ENCODE measurements at places on chromosomes 5 and 9.

- no peak for DNase-seq
Measured at GRCh38 chr9:135303280-135303647, 176.3 kb upstream of the PPP1R26 start.

- DNase-seq = no peak
Measured at GRCh38 chr5:83586874-83587776, 115.6 kb downstream of the VCAN start.

DNA sequence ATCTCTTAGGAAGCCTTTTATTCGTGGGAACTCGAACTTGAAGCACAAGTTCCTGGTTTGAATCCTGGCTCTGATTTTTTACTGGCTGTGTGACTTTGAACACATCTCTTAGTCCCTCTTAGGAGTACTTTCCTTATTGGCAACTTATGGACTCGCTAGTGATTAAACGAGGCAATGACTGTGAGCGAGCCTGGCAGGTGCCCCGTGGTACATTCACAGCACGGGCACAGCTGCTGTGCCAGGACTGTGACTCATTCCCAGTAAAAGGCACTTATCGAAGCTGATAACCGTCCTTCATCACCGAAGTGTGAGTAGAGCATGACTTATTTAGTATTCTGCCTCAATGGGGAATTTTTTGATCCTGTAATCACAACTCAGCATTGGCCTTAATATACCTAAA lies 22.7 kb downstream of the CFAP90 start:
- no peak for DNase-seq

- DNase-seq = no peak
Measured at GRCh38 chr5:89289604-89290003, 406.6 kb upstream of the MEF2C start.

GRCh38 chr9:113737517-113738271 lies 138.4 kb upstream of the ZNF618 start:
- DNase-seq = peak; percentile 15

- DNase-seq = no peak
Measured at GRCh38 chr5:137563646-137564397, 64.7 kb upstream of the SPOCK1 start.

DNA sequence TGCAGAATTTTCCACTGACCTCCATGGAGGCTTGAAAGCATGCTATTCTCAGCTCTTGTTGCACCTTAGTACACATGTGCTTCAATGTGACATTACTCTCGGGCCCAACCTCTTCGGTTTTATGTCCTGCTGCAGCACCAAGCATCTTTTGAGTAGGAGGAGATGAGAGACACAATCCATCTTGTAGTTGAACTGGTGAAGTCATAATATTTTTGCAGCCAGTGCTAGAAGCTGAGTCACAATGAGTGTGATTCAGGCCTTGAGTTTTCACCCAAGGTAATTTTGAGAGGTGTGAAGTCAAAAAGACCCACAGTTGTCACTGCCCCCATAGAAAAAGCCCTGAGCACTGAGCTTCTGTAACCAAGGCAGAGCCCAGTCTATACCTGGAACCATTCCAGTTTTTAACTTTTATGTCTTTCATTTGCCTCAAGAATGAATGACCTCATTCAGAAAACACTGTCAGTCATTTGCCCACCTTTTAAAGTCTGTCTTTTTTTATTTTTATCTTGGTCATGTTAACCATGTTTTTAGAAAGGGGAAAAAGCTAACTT lies 117.7 kb downstream of the ZNF462 start:
- no peak for DNase-seq

DNA sequence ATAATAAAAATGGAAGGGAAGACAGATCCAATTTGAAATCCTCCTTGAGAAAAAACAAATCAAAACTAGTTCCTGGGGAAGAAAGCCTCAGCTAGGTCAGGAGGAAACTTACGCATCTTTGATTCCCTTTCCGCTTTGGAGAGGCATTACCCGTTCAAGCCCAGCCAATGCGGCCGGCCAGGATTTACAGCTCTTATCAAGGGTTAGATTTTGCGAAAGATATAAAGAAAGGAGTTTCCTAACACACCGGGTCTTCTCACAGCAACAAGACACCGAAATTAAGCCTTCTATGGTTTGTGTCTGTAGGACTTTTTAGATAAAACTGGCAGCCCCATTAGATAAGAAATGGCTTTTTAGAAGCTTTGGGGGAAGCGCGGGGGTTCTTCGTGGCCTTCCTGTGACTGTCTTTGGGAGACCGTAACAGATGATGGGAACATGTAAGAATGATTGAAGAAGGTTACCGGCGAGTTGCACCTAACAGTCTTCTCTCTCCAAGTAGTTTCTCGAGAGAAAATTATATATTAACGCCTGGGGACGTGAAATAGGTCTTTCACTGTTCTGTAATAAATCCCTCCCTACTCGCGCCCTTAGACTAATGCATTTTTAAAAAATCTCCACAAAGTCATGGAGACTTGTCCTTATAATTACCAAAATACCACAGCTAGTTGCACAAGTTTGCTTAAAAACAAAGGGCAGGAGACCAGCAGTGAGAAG lies 1.3 kb upstream of the ISL1 start:
- no peak for DNase-seq

- no peak for DNase-seq
Measured at GRCh38 chr9:88682431-88682831, 147.5 kb downstream of the NXNL2 start.

- no peak for DNase-seq
Measured at GRCh38 chr5:143836161-143836725, 24.3 kb downstream of the HMHB1 start.

- DNase-seq = no peak
Measured at GRCh38 chr9:128969491-128969890, 22.0 kb downstream of the NUP188 start.

- no peak for DNase-seq
Measured at GRCh38 chr5:134551901-134552300, 26.4 kb downstream of the JADE2 start.

GRCh38 chr9:71743217-71743705 lies 25.1 kb downstream of the CEMIP2 start:
- no peak for DNase-seq

DNA sequence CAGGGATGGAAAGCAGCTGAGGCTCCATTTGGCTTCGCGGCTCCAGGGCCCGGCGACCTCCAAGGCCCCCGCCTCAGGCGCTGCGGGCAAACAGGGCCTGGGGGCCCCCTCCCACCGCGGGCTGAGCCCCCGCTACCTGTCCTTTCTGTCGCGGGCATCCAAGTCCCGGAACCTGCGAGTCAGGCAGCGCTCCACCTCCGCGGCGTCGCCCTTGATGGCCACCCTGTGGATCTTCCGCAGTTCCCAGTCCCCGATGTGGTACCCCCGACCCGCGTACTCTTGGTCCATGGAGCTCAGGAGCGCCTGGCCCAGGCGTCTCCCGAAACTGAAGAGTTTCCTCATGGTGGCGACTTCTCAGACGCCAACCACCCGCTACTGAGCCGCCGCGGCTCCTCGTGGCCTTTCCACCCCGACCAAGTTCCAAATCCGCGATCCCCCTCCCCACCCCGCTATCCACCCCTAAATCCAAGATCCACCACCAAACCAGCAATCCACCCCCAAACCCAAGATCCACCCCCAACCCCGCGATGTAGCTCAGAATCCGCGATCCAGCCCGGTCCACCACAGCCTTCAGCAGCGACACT lies 86.5 kb upstream of the CCDC180 start:
- DNase-seq = no peak

- no peak for DNase-seq
Measured at GRCh38 chr9:131836607-131837315, 96.9 kb upstream of the RAPGEF1 start.

DNA sequence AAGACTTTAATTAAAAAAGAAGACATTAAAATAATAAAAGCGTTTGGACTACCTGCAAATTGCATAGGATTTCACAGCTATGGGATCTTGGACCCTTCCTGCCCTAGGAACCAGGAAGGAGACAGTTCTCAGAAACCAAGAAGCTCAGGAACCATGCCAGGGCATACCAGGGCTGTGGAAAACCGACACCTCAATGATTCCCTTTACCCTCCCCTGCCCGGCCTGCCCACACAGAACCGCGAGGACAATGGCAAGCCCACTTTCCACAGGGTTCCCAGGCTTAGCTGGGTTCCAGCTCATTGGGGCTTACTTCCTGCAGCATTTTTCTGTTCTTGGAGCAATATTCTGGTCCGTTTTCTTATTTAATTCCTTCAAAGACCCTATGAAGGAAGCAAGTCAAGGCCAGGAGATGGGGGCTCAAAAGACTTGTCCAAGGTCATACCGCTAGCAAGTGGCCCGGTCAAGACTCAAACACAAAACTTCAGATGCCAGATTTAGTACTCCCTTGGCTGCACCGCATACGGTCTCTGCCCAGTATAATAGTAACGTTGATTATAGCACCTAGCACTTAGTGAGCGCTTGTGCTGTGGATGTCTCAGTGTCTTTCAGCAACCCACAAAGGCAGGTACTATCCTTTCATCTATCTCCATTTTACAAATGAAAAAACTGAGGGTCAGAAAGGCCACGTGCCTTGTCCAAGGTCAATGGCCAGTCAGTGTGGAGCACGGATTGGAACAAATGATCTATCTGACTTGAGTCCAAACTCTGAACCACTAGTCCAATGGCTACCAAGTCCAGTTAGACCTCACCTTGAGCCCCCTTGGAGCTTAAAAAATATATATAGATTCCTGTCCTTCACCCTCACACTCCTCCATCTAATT lies 6.8 kb downstream of the FAT2 start:
- no peak for DNase-seq

GRCh38 chr5:84301535-84301934 lies 83.1 kb downstream of the EDIL3 start:
- no peak for DNase-seq

DNA sequence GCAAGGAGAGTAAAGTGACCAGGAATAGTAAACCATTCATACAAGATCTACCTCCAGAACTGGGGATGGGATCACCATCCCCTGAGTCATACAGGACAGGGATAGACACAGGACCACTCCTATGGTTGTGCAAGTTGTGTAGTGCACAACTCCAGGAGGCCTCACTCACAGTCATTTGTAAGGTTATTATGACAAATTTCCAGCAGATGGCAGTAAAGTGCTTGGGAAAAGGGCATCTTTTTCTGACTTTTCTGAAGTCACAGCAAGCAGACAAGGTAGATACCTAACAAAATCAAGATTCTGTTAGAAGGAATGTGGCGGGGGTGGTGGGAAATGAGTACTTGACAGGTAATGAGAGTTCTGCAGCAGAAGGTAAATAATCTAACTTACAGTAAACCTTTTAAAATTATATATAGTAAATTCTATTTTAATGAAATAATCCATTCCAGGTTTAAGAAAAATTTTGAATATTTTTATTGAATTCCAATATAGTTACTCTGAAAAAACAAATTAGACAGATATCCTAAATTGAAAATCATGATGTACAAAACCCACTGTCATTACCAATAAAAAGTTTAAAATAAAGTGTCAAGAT lies 16.7 kb upstream of the KIF27 start:
- DNase-seq = no peak

DNA sequence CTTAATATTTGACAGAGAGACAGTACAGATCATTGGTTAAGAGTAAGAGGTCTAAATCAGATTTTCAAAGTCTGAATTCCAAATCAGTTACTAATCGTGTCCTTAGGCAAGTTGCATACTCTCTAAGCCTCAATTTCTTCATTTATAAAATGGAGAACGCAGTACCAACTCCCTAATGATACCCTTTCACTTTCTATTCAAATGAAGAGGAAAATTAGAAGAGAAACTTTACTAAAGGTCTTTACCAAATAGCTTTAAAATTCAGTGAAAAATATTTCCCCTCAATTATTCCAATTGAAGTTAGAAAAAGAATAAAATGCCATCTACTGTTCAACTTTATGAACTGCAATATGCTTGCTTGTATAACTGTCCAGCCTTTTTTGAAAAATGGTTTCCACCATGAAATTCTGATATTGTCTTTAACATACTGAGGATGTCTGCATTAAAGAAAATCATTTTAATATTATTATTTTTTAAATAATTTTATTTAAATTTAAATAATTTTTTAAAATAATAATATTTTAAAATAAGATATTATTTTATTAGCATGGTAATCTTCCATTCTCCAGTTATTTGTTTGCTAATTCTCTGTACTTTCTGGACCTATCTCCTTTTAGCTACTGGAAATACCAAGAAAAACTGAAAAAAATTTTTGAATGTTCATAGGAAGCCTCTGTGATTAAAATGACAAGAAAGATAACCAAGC lies 36.0 kb downstream of the POC5 start:
- no peak for DNase-seq

DNA sequence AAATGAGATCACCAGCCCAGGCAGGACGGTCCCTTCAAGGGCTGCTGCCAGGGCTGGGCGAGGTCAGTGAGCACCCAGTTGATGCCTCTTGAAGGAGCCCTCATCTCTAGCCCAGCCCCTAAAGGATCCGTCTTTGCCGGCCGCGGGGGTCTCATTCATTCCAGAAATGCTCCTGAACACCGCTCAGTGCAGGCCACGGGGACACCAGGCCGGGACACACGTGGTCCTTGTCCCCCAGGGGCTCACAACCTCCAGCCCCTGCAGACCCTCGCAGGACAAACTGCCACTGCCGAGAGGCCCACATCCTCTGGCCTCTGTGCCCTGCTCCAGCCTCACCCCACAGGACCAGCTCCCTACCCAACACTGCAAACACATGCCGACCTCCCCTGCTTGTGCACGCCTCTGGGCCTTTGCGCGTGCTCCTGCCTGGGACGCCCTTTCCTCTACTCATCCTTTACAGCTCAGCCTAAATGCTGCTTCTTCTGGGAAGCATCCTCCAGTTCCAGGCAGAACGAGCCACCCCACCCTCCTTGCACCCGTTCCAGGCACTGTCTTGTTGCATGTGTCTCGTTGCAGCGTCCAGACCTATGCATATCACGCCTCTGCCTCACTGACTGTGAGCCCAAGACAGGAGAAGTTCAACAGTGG lies 10.3 kb upstream of the LAMC3 start:
- DNase-seq = no peak

DNA sequence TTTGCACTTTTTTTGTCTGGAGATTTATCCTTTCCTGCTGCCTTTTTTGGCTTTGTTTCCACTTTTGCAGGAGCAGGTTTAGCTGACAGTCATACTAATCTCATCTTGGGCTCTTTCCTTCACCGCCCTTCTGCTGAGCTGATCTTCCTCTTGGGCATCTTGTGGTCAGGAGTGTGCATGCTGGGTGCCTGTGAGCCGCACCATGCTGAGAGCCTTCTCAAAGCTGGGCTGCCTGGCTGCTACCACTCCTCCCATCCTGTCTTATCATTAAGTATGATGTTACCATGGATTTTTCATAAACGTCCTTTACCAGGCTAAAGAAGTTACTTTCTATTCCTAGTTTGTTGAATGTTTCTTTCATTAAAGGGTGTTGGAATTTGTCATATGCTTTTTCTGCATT lies 49.5 kb upstream of the MCCC2 start:
- DNase-seq = no peak

- peak; percentile 42 for DNase-seq
Measured at GRCh38 chr5:119267958-119268386, 87.8 kb upstream of the TNFAIP8 start.

GRCh38 chr5:123868881-123869280 lies 356.9 kb downstream of the CSNK1G3 start:
- no peak for DNase-seq

DNA sequence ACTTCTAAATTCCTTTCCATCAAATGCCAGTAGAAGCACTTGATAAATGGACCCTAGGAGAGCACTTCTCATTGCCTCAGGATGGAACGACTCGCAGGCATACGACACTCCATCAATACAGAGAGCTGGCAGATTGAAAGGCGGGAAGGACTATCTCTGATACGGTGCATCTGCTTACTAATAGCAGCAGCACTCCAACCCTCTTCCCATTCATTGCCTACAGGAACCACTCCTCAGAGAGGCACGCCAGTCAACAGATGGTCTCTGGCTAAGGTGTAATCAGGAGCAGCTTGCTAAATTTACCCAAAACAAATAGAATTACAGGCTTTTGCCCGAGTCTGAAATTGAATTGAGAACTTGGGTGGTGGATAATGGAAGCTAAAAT lies 168.1 kb downstream of the EFNA5 start:
- no peak for DNase-seq
